Neural crest cell (in vitro differentiated cells): ENCODE measurements at places on chromosomes 7 and 10.

GRCh38 chr7:36723951-36724664, at the start of gene AOAH:
TSS of gene AOAH (minus strand) at chr7:36724494. CDS start at chr7:36724148, 346 bp downstream.
- no peak for DNase-seq
- no peak within 1 kb of the TSS for H3K27ac ChIP-seq
- H3K4me1 ChIP-seq: peaks cover 10% of the 10 kb centered on the region
- no peaks in the 10 kb centered on the region for H3K36me3 ChIP-seq

DNA sequence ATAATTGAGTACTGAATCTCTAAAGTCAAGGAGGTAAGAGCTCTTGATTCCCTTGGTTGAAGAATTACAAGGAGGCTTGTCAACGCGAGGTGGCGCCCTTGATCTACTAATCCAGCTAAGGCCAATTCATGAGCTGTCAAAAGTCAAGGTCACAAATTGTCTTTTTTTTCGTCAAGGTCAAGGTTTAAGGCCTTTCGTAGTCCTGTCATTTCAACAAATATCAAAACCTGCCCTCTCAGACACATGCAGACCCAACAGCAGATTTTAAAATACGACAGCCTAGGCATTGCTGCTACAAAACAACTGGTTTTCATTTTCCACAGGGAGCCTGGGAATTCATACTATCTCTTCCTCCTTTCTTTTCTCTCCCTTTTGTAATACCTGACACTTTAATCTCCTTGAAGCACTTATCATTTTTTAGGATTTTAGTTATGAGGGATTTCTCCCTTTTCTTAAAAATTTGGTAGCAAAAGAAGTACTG, 3.6 kb downstream of the HOXA13 start:
- peak; percentile 93 for DNase-seq
- peaks cover 7% of the 10 kb centered on the region for H3K4me1 ChIP-seq
- H3K36me3 ChIP-seq: no peaks in the 10 kb centered on the region
- H3K4me3 ChIP-seq: peak overlapping the region; percentile 28
- no peak overlapping the region for H3K27ac ChIP-seq
- peaks cover 94% of the 10 kb centered on the region for H3K27me3 ChIP-seq

GRCh38 chr7:155223503-155223902, 74.2 kb upstream of the INSIG1 start:
- H3K4me1 ChIP-seq: peaks cover 35% of the 10 kb centered on the region
- peaks cover 5% of the 10 kb centered on the region for H3K27me3 ChIP-seq
- DNase-seq: no peak

GRCh38 chr10:25912866-25913265, 21.2 kb upstream of the MYO3A start:
- H3K36me3 ChIP-seq: peaks cover 7% of the 10 kb centered on the region
- no peak overlapping the region for H3K4me3 ChIP-seq
- no peak for DNase-seq
- H3K27me3 ChIP-seq: no peaks in the 10 kb centered on the region
- peaks cover 6% of the 10 kb centered on the region for H3K4me1 ChIP-seq
- H3K27ac ChIP-seq: no peak overlapping the region

DNA sequence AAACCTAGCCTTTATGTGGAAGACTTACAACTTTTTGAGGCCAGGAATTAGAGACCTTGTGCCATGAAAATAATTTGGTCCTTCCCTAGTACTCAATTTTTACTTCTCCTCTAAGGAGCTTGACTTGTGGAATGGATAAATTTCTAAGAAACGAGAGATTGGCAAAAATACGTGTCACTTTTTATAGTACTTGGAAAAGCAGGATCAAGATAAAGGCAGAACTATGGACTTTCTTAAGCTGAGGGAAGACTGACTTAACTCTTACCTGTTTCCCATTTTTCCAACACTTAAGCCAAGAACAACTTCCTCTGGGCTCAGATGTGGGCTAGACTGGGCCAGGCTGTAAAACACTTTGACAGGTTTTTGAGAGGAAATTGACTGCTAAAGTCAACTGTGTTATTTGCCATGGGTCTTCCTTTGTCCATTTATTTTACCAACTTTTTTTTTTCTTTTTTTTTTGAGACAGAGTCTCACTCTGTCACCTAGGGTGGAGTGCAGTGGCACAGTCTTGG, 2.0 kb upstream of the WBP1L start:
- H3K27me3 ChIP-seq: peaks cover 3% of the 10 kb centered on the region
- H3K4me1 ChIP-seq: peaks cover 35% of the 10 kb centered on the region
- peak overlapping the region; percentile 11 for H3K4me3 ChIP-seq
- no peak overlapping the region for H3K27ac ChIP-seq
- no peak for DNase-seq

DNA sequence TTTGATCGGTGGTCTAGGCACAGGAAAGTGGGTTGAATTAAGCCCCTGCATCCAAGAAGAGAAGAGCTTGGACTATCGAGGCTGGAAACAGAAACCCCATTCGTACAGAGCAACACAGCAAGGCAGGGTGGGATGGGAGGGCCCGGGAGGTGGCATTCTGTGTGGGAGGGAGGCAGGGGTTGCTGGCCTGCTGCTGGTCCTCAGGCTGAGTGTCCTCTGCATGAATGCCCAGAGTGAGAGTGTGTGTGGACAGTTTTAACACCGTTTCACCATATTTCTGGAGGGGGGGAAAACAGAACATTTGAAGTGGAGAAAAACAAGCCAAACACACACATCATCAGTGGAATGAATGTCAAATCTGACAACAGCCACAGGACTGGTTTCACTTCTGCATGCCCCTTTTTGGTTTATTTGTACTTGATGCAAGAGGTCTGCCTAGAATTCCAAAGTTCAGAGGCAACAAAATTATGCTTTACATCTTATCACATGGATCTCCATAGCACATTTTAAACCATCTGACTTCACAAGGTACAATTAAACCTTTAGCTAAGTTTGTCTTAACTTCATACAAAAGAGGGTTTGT, 11.1 kb upstream of the ENO4 start:
- no peak for DNase-seq
- peaks cover 29% of the 10 kb centered on the region for H3K4me1 ChIP-seq
- H3K27ac ChIP-seq: no peak overlapping the region
- H3K4me3 ChIP-seq: no peak overlapping the region
- peaks cover 47% of the 10 kb centered on the region for H3K27me3 ChIP-seq
- no peaks in the 10 kb centered on the region for H3K36me3 ChIP-seq

DNA sequence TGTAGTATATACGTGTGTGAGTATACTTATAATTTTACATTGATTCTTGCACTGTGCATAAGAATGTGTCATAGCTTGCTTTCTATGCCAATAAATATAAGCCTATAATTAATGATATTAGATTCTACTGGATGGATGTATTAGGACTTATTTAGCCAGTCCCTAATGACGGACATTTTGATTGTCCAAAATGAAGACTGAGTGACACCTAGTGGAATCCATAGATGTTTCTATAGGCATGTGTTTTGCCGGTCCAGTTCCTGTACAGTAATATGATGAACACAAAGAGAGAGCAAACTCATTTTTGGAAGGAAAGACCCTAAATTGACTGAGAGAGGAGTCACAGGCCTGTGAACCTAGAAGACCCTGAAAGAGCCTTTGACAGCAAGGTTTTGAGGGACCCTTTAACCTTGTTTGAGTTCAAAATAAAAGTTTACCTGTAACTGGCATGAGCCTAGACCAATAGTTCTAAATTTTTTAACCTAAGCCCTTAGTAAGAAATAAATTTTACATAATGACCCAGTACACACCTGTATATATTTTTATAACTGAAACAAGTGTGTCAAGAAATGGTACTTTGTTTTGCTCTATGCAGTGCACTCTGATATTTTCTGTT, 42.4 kb upstream of the AGBL3 start:
- DNase-seq: no peak
- H3K27me3 ChIP-seq: no peaks in the 10 kb centered on the region
- H3K4me3 ChIP-seq: no peak overlapping the region
- peaks cover 25% of the 10 kb centered on the region for H3K36me3 ChIP-seq

GRCh38 chr10:74929197-74929596, 102.8 kb downstream of the KAT6B start:
- H3K4me3 ChIP-seq: no peak overlapping the region
- H3K27ac ChIP-seq: no peak overlapping the region
- peaks cover 58% of the 10 kb centered on the region for H3K4me1 ChIP-seq
- no peaks in the 10 kb centered on the region for H3K36me3 ChIP-seq

DNA sequence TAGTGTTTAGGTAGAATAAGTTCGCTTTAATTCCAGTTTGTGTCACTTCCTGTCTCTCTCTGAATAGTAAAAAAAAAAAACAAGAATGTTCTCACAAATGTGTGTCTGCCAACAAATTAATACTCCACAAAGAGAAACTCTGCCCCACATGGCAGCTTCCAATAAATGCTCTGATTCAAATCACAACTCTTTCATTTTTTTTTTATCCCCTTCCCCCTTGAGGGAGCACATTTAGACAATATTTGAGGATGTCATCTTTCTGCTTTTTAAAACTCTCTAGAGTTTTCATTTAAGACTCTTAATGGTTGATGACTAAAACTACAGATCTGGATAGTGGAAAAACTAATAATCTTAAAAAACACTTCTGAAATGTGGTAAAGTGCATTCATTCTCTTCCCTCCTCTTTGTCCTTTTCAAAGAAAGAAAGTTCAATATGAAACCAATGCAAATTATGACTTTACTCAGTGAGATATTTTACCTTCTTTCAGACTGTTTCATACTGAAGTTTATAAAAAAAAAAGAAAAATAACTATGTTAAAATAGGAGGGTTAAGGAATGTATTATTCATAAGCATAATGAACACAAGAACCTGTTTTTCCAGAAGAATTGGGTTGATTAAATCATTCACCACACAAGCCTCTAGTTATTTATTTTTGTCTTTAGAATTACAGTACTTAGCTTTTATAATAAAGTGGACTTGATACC, 42.3 kb downstream of the ARID5B start:
- H3K36me3 ChIP-seq: peaks cover 8% of the 10 kb centered on the region
- no peaks in the 10 kb centered on the region for H3K27me3 ChIP-seq
- peaks cover 35% of the 10 kb centered on the region for H3K4me1 ChIP-seq
- peak overlapping the region; percentile 70 for H3K27ac ChIP-seq
- H3K4me3 ChIP-seq: no peak overlapping the region
- no peak for DNase-seq

GRCh38 chr7:20574784-20575720, 40.4 kb upstream of the ABCB5 start:
- H3K27me3 ChIP-seq: no peaks in the 10 kb centered on the region
- H3K4me1 ChIP-seq: no peaks in the 10 kb centered on the region
- no peak overlapping the region for H3K27ac ChIP-seq
- DNase-seq: no peak
- H3K4me3 ChIP-seq: no peak overlapping the region
- no peaks in the 10 kb centered on the region for H3K36me3 ChIP-seq

GRCh38 chr10:21989453-21990154, 13.9 kb downstream of the DNAJC1 start:
- no peak overlapping the region for H3K4me3 ChIP-seq
- H3K4me1 ChIP-seq: peaks cover 4% of the 10 kb centered on the region
- peak; percentile 6 for DNase-seq

DNA sequence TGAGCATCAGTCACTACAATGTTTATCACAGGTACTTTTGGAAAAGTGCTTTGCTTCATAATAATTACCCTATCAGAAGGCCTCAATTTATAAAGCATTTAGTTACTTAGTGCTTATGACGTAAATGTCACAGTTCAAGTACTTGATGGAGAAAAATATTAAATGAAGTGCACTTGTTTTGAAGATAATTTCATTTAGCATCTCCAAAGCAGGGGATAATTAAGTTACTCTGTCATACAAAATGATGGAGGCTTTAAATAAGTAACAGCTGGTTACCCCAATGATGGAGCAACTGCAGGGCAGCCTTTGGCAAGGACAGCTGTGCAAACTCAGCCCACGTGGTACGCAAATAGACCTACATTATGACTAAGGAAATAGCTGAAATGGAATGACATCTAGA, 768.8 kb downstream of the GRM8 start:
- no peak overlapping the region for H3K27ac ChIP-seq
- no peaks in the 10 kb centered on the region for H3K4me1 ChIP-seq
- no peak overlapping the region for H3K4me3 ChIP-seq
- H3K27me3 ChIP-seq: no peaks in the 10 kb centered on the region

DNA sequence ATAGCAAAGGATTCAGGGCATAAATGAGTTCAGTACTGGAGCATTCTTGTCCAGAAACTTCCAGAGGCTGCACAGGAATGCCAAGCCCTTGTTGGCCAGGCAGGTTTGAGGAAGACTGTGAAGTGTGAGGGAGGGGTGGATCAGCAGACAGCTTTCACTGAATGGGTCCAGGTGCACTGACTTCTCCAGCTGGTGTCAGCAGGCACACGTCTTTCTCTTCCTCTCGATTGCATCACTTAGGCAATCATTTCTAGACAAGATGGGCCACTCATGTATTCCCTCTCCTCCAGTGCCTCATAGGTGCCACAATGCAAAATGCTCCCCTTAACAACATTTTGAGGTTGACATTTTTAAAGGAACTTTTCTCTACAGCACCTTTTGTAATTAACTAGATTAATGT, 15.6 kb upstream of the PLEKHS1 start:
- no peak for DNase-seq
- peaks cover 14% of the 10 kb centered on the region for H3K4me1 ChIP-seq
- H3K4me3 ChIP-seq: no peak overlapping the region
- H3K27ac ChIP-seq: no peak overlapping the region

GRCh38 chr7:55588379-55588699, 16.0 kb upstream of the VOPP1 start:
- DNase-seq: no peak
- H3K4me1 ChIP-seq: no peaks in the 10 kb centered on the region
- no peak overlapping the region for H3K4me3 ChIP-seq
- peaks cover 15% of the 10 kb centered on the region for H3K27me3 ChIP-seq
- H3K36me3 ChIP-seq: no peaks in the 10 kb centered on the region

GRCh38 chr7:44580945-44581878, 819 bp downstream of the TMED4 start:
- peak overlapping the region; percentile 89 for H3K27ac ChIP-seq
- peaks cover 24% of the 10 kb centered on the region for H3K4me1 ChIP-seq
- H3K4me3 ChIP-seq: peak overlapping the region; percentile 96
- peaks cover 8% of the 10 kb centered on the region for H3K36me3 ChIP-seq
- no peak for DNase-seq

GRCh38 chr10:57026307-57026706, 665.2 kb upstream of the ZWINT start:
- peaks cover 4% of the 10 kb centered on the region for H3K36me3 ChIP-seq
- no peak overlapping the region for H3K27ac ChIP-seq
- DNase-seq: no peak
